ENCODE measurements at places on chromosomes 5 and 9. TPM values are rescaled to one million over a fixed set of nuclear protein-coding genes. Genes with fewer than 3 reads are reported as not detected.
A peak's percentile ranks its signal among the peaks of the same experiment; 100 is the strongest.

- DNase-seq, result no peak
Measured at GRCh38 chr9:136104488-136104800, 9.4 kb upstream of the NACC2 start.

FCN1 gene
- not detected for total RNA-seq

- DNase-seq, result no peak
Measured at GRCh38 chr5:84805473-84805872, 420.8 kb upstream of the EDIL3 start.

STPG3 gene
- not detected for total RNA-seq

DAPK1 gene
- total RNA-seq, result 1.9 TPM

DNA sequence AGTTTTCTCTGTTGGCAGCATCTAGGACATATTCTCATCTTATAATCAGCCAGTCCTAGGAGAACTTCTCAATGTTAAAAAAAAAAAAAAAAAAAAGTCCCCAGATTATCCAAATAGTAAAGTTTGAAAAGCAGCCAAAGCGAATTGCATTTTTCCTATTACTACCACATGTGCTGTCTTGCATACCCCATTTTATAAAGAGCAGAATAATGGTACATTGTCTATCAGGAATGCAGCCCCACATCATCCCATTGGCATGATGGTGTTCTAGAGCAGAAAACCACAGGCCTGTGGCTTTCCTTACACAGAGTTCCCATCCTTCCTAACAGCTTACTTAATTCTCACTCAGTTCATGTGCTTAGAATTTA lies 381.6 kb downstream of the TMEM38B start:
- DNase-seq, result peak; percentile 23

- peak; percentile 70 for DNase-seq
Measured at GRCh38 chr5:142587354-142587965, 98.4 kb downstream of the FGF1 start.

DNA sequence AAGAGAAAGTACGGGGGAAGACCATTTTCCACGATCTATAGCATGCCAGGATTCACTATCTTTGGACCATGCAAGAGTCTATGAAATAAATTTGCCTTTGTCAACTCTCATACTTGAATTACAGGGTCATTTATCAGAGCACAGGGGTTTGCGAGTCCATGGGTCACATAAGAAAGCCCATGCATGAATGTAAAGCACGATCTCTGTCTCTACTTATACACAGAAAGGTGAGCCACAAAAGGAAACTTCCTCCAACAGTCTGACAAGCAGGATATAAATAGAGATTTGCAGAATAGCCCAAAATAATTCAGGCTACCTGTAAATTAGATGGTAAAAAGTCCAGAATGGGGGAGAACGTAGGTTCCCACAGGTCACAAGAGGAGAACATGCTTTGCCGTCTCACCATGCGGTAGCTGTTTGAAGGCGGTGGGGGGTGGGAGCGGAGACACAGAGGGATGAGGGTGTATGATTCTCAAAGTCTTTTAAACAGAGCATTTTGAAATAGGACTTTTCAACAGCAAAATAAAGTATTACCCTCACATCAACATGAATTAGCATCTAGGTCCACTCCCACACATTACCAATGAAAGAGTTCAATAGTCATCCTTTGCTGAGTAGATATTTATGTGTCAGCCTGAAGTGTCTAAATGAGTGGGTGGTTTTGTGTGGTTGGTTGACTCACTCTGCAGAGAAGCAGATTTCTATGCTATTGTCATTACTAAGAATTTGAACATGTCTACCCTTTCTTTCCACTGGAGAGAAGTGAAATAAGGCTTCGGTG lies 279.7 kb downstream of the EBF1 start:
- DNase-seq, result peak; percentile 95

CKMT2 gene
- total RNA-seq, result not detected

GRCh38 chr5:78747055-78747454 lies 98.5 kb upstream of the LHFPL2 start:
- no peak for DNase-seq

- DNase-seq, result peak; percentile 80
Measured at GRCh38 chr9:132074736-132075135, 4.9 kb downstream of the MED27 start.
